ENCODE measurements at places on chromosomes 1 and 21.

DNA sequence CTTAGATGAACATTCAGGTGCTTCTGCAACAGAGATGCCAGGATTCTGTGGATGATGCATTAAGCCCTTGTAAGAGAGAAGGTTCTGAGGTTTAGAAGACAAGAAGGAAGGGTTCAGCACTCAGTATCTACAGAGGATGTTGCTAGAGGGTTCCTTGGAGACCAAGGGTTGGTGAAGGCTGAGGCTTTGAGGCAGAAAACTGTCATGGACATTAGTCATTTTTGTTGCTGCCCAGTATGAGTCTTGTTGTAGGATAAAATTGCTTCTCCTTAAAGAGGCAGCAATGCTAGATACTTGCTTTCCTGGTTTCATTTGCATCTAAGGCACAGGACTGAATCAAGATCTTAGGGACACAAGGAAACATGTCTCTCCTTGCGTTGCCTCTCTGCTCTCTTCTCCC lies 319.4 kb upstream of the NFIA start:
- DNase-seq, result no peak
- no peak overlapping the region for H3K27ac ChIP-seq
- no peaks in the 10 kb centered on the region for H3K27me3 ChIP-seq
- no peaks in the 10 kb centered on the region for H3K4me1 ChIP-seq
- no peak overlapping the region for H3K4me3 ChIP-seq
- no peaks in the 10 kb centered on the region for H3K36me3 ChIP-seq

DNA sequence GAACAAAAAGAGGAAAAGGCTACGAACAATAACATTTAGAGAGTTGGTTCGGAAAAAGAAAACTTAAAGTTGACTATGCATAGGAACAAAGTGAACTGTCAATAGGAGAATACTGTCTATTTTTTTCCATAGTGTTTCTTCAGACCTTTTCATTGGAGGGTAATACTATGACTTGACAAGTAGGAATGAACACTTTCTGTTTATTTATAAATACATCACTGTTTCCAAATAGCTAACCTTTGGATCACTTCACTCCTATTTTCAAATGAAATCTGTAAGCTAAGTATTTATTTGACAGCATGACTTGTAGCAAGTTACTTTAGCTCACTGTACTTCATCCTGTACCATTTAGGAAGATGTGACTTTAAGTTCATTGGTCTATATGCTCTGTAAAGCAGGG lies 221.3 kb downstream of the COL24A1 start:
- H3K36me3 ChIP-seq, result no peaks in the 10 kb centered on the region
- no peak overlapping the region for H3K4me3 ChIP-seq
- H3K27me3 ChIP-seq, result no peaks in the 10 kb centered on the region
- H3K4me1 ChIP-seq, result no peaks in the 10 kb centered on the region

DNA sequence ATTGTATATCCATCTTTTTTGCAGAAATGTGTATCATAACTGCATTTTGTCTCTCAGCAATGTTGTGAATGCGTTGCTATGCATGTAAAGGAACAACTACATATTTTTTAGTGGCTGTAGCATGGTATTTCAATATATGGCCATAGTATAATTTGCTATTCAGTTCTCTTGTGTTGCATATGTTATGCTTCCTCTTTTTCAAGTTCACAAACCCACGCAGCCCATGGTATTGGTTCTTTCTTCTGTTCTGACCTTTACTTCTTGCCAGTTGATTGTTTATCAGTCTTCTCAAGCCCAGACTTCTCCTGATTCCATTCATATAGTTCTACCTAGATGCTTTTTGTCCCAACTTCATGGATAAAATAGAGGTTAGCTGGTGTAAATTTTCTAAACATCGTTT lies 6.1 kb downstream of the SLC22A15 start:
- no peaks in the 10 kb centered on the region for H3K4me1 ChIP-seq
- H3K4me3 ChIP-seq, result no peak overlapping the region
- no peaks in the 10 kb centered on the region for H3K27me3 ChIP-seq
- no peaks in the 10 kb centered on the region for H3K36me3 ChIP-seq
- H3K27ac ChIP-seq, result no peak overlapping the region
- no peak for DNase-seq

GRCh38 chr1:158075078-158075477 lies 81.6 kb downstream of the KIRREL1 start:
- H3K36me3 ChIP-seq, result no peaks in the 10 kb centered on the region
- H3K4me3 ChIP-seq, result no peak overlapping the region
- H3K4me1 ChIP-seq, result no peaks in the 10 kb centered on the region
- no peak overlapping the region for H3K27ac ChIP-seq
- H3K27me3 ChIP-seq, result no peaks in the 10 kb centered on the region

- H3K27me3 ChIP-seq, result peaks cover 6% of the 10 kb centered on the region
- H3K27ac ChIP-seq, result no peak overlapping the region
Observed at GRCh38 chr1:222543817-222544216, 4.1 kb downstream of the HHIPL2 start.

DNA sequence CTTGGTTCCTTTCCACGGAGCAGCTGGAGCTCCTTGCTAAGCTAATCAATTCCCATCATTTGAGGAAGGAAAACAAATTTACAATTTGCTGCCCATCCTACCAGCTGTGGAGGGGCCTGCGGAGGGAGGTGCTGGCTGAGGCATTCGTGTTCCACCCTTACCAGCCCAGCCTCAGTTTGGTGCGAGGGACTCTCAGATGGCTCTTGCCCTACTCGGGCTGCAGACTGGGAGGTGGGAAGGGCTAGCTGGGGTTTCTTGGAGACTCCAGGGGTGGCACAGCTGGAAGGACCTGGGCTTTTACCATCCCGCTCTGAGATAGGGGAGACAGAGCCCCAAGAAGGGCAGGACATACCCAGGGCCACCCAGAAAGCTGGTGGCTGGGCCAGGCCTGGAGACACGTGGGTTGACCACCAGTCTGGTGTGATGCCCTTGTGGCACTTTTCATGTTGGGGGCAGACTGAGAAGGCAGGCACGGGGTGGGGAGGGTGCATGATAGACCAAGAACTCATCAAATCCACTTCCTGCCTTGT lies 17.7 kb downstream of the DISP3 start:
- no peak overlapping the region for H3K27ac ChIP-seq
- H3K27me3 ChIP-seq, result peaks cover 3% of the 10 kb centered on the region
- DNase-seq, result no peak
- no peaks in the 10 kb centered on the region for H3K36me3 ChIP-seq

DNA sequence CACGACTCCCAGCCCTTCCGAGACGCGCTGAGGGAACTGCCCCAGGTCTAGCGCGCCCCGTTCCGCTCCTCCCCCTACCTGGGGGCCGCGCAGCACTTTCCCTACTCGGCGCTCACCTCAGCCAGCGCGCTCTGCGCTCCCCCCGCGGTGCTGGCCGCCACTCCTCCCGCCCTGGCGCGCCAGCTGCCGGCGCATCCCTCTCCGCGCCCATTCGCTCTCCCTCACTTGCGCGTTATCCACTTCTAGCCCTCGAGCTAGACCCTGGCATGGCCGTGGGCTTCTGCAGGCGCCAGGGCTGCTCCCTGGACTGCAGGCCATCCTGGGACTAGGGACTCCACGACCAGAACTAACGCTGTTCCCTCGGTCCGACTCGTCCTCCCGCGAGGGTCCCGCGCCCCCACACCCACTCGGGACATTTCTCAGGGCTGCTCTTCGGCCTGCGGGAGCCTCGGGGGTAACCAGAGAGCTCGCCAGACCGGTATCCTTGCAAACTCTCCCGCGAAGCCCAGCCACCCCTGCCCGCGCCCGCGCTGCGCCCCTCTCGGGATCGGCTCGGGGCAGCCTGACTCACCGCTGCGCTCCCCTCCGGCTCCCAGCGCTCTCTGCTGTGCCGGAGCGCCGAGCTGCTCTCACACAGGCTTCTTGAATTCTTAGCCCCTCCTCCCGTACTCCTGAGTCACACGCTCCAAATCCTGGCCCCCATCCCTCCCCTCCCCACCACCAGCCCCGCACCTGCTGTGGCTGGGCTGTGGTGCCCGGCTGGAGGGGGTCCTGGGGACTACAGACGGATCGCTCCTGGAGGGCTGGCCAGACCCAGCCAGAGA lies at the start of gene NGF:
Gene NGF (minus strand): TSS at position 617 of the 824 bp plus-strand sequence. CDS start 51,454 bp downstream, outside the sequence.
- H3K27me3 ChIP-seq, result no peaks in the 10 kb centered on the region
- no peak for DNase-seq
- no peak within 1 kb of the TSS for H3K4me3 ChIP-seq
- no peaks in the 10 kb centered on the region for H3K4me1 ChIP-seq
- H3K36me3 ChIP-seq, result no peaks in the 10 kb centered on the region
